NCI-H1436 treated with DMSO at 0.1 percent for 48 hours (cell line): ENCODE measurements at places on chromosomes 6 and 20.

DNA sequence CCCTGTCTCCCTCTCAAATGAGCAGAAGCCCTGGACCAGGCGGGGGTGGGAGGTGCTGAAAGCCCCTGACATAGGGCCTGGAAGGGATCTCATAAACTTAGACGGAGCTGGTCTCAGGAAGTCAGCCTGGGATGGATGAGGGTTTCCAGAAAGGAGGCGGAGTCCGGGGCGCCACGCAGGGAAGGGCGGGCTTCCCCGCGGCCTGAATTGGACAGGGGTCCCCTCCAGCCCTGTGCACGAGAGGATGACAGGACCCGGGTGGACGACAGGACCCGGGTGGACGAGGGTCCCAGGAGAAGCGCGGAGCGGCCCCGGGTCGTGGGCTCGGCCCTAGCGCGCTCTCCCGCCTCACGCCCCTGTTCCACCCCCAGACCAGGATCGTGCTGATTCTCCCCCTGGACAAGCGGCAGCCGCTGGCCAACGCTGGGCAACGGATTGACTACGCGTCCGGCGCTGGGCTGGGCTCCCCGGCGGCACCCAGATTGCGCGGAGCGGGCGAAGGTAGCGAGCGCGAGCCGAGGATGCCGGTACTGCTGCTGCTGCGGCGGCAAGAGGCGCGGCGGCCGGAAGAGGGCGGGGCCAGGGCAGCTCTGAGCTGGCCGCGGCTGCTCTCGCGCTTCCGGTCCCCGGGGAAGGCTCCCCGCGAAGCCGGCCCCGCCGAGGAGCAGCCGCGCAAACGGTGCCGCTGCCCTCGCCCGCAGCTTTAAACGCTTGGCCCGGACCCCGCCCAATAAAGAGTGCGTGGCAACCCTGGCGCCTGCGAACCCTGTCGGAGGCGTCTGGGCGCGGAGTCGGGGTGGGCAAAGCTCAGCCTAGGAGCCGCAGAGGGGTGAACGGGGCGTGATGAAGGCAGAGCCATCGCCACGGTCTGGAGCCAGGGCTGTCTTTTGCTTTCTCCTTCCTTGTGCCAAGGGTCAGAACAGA is 1.3 kb downstream of the C20orf144 start:
- peak; percentile 25 for DNase-seq

GRCh38 chr20:23602241-23602640 is 3.5 kb downstream of the CST9 start:
- no peak for DNase-seq

DNA sequence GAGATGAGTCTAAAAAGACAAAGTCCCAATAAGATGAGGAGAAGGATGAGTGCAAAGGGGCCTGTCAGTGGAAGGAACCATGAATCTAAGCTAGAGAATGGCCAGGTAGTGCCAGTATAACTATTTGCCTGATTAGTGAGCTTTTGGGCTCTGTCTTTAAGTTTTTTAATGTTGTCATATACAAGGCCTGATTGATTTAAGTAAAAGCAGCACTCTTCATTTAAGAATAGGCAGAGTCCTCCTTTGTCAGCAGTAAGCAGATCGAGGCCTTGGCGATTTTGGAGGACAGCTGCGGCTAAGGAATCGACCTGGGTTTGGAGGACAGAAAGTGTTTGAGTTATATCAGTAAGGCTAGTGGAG is 753.4 kb upstream of the ADGRB3 start:
- no peak for DNase-seq

DNA sequence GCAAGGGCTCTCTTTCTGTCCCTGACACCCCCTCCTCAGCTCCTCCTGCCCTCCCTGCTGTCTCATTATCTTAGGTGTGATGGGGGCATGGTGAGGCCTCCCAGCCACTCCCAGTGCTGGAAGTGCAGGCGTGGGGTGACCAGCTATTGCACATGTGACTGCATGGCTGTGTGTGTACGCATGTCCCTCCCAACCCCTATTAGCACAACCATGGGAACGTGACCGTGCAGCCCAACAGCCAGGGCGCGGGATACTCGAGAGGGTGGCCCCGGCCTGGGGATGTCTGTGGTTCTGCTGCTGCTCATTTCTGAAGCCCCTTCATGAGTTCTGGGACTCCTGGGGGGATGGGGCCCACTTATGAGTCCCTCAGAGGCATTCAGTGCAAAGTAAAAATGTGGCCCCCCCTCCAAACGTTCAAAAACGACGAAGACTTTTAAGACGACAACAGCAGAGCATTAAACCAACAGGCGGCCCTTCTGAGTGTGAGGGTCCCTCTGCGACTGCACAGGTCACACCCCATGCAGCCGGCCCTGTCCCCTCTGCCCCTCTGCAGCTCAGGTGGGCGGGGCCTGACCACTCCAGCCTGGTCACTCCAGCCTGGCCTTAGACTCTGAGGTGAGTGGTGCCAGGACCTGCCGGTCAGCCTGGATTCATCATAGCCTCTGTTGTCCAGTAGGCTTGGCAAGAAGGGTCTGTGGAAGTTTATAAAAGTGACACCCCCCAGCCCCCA is 51.1 kb downstream of the RBM38 start:
- DNase-seq = no peak

DNA sequence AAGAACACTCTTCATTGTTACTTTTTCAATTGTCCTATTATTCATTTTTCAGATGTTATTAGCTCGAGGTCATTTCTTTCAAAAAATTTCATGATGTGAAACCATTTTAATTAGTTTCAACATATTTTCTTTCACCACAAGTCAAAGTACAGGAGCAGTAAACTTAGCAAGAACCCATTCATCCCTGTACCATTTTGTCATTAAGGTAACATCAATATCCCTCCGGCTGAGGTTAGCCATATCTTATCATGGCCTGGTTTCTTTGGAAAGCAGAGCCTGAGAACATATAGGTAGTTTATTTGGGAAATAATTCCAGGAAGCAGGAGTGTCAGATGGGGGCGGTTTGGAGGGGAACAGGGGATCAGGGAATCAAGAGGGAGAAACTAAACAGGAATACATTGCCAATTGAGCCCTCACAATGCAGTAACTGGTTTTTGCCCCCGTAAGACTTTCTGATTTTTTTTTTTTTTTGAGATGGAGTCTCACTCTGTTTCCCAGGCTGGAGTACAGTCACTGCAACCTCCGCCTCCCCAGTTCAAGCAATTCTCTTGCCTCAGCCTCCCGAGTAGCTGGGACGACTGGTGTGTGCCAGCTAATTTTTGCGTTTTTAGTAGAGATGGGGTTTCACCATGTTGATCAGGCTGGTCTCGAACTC is 83.7 kb downstream of the MKKS start:
- no peak for DNase-seq

DNA sequence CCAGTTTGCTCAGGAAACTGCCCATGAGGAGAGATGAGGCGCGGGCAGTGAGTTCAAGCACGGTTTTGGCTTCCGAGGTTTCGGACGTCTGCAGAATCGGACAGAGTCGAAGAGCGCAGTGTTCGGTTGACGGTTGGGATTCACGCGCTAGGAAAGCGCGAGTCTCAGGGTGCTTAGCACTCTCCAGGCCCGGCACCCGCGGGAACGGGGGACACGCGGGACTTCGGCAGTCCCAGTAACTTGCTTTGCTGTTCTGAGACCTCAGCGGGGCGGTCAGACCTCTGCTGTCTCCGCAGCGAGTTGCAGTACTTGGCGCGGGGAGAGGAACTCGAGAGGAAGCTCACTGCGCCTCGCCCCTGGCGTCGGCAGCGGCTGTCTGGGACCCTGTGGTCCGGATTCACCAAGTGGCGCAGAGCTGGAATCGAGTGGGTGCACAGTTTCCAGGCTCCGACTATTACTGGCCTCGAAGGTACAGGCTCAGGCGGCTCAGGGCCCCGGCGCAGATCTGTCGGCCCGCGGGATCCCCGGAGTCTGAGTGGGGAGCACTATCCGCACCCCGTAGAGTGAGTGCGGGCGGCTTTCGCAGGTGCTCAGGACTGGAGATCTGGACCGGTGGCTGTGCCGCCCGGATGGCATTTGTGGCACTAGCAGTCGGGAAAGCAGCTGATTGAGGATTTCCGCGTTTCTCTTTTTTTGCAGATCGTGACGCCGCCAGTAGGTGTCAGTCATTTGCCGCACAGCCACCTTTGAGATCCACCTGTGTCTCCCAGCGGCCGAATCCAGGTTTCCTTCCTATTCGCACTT is at the start of gene POM121L2:
POM121L2 (minus strand) TSS at position 128 of the 804 bp plus-strand sequence; CDS start at position 25, 103 bp downstream.
- DNase-seq = no peak

GRCh38 chr20:23928788-23929187 is 49.2 kb upstream of the CST5 start:
- DNase-seq = no peak

DNA sequence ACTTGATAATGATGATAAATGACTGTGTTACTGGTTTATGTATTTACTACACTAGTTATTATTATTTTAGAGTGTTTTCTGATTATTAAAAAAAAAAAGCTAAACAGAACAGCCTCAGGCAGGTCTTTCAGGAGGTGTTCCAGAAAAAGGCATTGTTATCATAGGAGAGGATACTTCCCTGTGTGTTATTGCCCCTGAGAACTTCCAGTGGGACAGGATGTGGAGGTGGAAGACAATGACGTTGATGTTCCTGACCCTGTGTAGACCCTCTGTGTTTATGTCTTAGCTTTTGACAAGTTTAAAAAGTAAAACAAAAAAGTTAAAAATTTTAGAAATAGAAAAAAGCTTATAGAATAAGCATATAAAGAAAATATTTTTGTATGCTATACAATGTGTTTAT is 49.1 kb downstream of the NCOA7 start:
- DNase-seq = no peak
